Kidney tubule cell (primary cell): ENCODE measurements at places on chromosomes 6 and 20.

GRCh38 chr6:129059650-129060049 lies 176.7 kb downstream of the LAMA2 start:
- DNase-seq = no peak

- peak; percentile 76 for DNase-seq
Observed at GRCh38 chr20:48760403-48760983, 67.3 kb downstream of the PREX1 start.

GRCh38 chr6:4004249-4004648 lies 74.7 kb downstream of the FAM217A start:
- DNase-seq = no peak

DNA sequence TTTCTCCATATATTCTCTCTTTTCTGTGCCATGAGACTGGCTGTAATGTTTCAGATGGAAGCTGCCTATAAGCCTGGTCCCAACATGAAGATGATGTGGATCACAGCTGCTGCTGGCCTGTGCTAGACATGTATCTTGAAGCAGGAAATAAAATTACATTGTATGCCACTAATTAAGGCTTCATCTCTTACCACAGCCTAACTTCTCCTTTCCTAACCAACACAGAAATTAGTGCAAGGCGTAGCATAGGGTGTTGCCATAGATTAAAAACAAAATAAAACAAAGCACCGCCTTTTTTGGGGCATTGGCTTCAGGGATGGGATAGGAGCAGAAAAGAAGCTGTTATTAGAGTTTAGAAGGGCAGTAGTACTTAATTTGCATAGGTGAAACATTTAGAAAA lies 4.7 kb upstream of the SLC17A4 start:
- no peak for DNase-seq

GRCh38 chr6:110596354-110596753 lies 119.9 kb upstream of the SLC22A16 start:
- DNase-seq = no peak

- DNase-seq = no peak
Observed at GRCh38 chr6:166237617-166238016, 70.0 kb upstream of the TBXT start.

DNA sequence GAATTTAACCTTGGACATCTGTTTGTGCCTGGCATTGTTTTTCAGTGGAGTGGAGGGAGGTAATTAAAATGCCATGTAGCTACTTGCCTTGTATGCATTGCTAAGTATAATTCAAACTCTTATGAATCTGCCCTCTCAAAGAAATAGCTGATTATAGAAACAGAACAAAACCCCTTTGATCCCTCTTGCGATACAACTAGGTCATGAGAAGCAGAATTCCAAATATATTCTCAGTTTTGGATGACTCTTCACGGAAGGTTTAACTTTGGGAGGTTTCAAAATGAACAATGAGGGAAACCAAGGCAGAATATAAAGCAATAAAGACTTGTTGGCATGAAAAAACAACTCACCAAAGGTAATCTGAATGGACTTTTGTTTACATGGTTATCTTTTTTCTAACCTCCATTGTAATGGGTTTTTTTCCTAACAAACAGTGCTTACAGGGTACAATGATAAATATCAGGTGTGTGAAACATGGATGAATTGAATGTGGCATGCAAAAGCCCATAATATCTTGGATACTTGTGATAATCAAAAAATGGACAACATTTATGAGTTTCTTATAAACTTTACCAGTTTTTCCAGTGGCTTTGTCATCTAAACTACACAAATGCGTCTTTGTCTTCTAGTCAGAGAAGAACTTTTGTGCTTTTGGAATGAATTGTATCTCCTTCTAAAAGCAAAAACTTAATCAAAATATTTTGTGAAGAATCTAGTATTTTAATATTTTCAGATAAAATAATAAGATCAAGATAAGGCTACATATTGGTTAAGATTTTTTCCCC lies 15.7 kb upstream of the HEY2 start:
- DNase-seq = no peak

DNA sequence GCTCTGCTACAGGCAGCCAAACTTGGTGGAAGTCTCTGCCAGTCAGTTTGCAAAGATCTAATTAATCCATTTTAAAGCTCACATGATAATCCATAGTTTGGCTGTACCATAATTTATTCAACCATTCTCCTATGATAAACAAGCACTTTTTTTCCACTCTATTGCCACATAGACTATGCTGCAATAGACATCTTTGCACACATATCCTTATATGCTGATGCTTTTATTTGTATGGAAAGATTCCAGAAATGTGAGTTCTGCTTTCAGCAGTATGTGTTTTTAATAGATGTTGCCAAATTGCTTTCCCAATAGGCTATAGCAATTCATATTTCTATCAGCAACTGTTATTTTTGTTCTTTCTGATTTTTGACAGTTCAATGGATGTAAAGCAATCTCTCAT lies 628.0 kb downstream of the KIF16B start:
- DNase-seq = no peak

DNA sequence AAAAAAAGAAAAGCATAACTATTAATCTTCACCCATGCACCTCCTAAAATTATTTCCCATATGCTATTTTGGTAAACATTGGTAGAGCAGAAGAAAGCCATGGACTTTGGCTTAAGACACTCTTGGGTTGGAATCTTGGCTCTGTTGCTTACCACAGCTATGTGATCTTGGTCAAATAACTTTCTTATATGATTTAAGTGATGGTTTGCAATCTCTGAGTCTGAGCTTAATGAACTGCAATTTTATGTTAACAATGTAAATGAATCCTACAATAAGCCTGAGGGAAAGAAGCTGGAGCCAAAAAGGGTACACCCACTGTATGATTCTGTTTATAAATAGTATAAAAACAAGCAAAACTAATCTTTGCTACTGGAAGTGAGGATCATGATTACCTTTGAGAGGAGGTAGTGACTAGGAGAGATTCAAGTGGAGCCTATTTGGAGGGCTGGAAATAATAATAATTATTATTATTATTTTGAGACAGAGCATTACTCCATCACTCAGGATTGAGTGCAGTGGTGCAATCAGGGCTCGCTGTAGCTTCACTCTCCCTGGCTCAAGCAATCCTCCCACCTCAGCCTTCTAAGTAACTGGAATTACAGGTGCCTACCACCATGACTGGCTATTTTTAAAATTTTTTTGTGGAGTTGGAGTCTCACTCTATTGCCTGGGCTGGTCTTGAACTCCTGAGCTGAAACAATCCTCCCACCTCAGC lies 34.5 kb downstream of the ABRACL start:
- DNase-seq = no peak
